BE2C (cell line): ENCODE measurements at places on chromosomes 11 and 22.

- DNase-seq, result no peak
Measured at GRCh38 chr11:134474942-134475341, 62.9 kb upstream of the B3GAT1 start.

DNA sequence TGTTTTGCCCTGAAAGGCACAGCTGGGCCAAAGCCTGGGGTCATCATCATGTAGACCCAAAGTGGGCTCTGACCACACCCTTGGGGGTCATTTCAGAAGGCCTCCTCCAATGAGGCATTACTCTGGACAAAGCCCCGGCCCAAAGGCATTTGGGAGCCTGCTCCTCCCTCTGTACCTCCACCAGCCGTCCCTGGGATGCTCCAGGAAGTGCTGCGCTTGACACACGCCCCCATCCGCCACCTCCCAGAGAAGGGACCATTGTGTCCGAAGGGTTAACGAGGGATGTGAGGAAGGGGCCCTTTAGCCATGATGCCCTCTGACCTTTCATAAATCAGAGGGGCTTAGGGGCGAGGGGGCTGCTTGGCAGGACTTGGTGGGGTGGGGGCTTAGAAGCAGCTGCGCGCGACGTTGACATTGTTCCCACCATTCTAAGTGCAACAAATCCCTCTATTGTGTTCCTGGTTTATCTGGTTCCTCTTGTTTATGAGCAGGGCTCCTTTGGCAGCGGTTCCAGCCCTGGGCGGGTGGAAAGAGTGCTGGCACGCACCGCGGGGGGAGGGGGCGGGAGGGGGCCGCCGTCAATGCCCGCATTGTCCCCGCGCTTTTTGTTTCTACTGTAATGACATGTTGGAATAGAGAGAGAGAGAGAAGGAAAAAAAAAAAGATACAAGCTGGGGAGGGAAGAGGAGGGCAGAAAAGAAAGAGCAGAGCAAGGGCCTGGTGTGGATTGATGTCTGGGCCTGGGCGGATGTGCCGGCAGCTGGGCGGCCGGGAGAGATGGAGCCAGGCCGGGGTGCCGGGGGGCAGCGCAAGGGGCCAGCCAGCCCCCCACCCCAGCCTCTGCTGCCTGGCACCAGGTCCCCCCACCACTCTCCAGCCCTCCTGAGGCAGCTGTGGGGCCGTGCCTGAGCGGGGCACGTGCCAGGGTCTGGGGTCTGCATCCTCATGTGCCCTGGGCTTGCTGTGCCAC lies 32.1 kb upstream of the SOX10 start:
- DNase-seq, result no peak

DNA sequence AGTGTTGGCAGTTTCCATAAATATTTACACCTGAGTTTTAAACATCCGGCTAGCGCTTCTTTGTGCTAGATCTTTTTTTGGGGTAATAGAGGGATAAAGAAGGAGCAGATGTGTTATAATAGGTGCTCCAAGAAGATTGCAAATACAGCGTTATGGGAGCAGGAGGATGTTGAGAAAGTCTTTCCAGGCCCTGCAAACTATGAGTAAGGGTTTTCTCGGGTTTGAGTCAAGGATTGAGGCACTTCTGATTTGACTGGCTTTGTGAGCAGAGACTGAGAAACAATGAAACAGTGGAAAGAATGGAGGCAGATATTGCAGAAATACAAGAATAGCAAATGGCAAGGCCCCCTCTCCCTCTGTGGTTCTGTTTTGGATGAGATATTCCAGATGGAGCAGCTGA lies 155.0 kb upstream of the TIMP3 start:
- DNase-seq, result no peak

- DNase-seq, result no peak
Measured at GRCh38 chr11:96132437-96132836, 208.5 kb upstream of the MTMR2 start.

DNA sequence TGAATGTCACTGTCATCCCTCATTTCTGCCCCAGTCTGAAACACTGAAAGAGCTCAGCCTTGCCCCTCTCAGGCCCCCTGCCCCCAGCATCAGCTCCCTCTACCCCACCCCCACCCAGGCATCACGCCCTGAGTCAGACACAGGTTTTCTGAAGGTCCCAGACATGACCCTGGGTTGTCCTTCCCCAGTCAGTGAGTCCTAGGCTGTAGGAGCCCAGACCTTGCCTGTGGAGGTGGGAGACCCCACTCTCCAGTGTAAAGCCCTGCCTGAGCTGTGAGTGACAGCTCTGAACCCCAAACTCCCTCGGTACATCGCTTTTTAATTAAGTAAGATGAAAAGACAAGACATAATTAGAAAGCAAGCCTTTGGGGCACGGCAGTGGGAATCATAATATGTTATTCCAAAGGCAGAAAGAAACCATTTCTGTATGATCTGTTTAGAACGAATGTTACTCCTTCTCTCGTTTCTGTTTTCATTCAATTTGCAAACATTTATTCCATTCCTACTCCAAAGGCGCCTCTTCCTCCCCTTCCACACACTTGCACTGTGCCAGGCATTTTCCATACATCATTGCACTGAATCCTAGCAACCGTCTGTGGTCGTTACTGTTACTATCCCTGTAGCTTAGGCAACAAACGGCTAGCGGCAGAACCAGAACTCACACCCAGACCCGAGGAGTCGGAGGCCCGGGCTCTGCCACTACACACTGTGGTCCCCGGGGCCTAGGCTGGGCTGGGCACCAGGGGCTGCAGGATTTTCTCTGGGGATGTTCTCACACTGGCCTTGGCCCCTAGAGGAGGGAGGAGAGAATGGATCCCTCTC lies 63.4 kb downstream of the CD6 start:
- DNase-seq, result no peak

DNA sequence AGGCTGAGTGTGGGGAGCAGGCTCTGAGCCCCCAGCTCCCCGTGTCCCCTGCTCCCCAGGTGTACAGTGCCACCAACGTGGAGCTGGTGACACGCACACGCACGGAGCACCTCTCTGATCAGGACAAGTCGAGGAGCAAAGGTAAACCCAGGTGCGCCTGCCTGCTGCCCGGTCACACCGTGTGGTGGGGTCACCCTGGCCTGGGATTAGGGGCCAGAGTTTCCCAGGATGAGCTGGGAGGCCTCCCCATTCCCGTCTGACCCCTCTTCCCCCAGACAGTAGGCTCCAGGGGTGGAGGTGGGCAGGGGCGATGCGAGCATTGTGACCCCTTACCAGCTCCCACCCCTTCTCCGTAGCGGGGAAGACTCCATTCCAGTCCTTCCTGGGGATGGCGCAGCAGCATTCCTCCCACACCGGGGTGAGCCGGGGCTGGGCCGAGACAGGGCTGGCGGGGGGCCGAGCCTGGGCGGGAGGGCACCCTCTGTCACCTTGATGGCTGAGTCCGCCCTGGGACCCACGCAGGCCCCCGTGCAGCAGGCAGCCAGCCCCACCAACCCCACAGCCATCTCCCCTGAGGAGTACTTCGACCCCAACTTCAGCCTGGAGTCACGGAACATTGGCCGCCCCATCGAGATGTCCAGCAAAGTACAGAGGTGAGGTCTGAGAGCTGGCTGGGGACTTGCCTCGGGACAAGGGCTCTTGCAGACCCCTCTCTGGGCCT lies 3.7 kb upstream of the SSH3 start:
- DNase-seq, result no peak

DNA sequence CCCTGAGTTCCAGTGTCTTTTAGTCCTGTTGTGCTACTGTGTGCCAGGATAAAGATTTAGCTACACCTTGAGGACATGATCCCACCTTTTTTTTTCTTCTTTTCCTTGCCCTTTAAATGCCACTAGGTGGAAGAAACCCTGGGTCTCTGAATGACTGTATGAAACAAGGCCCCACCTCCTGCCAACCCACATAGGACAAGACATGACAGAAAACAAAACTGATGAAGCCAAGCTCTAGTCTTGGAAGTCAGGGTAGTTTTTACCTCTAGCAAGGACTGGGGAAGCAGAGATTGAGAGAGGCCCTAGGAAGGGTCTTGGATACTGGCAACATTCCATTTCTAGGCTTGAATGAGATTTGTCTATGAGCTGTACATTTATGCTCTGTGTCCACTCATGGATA lies 410.7 kb downstream of the MIAT start:
- no peak for DNase-seq

GRCh38 chr22:38074181-38075104 lies 9.5 kb downstream of the SLC16A8 start:
- DNase-seq, result no peak

DNA sequence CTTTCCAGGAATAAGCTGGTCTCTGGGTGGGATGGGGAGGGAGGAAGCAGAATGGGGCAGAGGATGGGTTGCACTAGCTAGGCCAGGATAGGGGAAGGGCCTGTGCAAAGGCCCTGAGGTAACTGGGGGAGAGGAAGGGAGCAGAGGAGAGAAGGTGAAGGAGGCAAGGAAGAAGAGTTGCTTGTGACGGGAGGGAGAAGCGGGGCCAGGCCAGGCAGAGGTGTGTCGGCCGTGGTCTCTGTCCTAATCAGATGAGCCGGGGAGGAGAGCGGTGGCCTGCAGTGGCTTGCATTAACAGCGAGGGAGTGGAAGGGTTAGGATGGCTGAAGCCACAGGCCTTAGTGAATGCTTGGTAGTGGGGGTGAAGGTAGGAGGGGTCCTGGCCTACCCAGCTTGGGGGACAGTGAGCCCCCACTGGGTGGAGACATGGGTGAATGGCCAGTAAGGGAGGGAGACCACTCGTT lies 6.0 kb upstream of the DERL3 start:
- DNase-seq, result no peak

DNA sequence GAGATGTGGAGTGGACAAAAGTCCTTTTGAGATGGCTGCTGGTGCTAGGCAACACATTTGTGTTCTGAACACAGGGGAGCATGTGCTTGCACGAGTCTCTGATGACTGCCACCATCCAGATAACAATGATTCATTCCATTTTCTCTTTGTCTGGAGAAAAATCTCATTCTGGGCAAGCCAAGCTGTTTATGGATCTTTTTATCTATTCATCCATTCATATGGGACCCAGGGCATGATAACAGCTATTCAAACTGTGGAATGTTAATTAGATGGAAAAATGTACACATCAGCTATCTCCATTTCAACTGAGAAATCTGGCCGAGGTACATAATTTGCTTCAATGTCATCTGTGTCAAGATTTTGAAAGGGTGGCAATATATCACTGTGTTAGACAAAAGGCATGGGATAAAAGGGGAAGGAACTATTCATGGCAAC lies 117.5 kb upstream of the ZBED5 start:
- DNase-seq, result no peak

- DNase-seq, result no peak
Measured at GRCh38 chr11:83007477-83007876, 64.2 kb downstream of the RAB30 start.

DNA sequence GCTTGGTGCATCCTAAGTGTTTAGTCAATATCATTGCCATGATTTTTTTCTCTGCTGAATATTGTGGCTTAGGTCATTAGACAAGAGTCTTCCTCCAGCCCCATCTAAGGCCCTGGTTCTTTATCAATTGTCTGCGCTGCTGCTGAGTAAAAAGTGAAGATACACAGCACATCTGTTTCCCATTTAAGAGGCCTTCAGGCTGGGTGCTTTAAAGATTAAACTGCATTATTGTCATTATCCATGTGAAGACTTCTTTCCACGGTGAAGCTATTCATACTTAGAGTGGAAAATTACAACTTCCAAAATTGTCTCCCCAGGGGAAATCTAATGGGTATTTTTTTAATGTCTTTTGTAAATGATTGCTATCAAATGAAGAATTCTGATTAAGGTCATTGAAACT lies 719.8 kb upstream of the LRRC4C start:
- no peak for DNase-seq

GRCh38 chr22:47615051-47615450 lies 852.6 kb downstream of the TBC1D22A start:
- no peak for DNase-seq

DNA sequence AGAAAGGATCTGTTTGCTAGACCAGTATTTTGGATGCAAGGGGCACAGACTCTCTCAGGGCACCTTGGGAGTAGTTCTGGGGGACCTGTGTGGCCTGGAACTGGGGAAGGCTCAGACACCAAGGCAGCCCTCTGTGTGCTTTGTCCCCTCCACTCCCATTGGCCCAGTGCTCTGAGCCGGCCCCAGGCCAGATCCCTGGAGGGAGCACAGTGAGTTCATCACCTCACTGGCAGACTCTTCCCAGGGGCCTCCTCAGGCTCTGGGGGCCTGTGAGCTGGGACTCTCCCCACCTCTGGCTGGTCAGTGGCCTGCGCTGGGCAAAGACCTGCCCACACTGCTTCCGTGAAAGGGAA lies 51.7 kb downstream of the CHRDL2 start:
- no peak for DNase-seq
